NK-92 treated with Interleukin-12 subunit alpha and Interleukin-12 subunit beta, amount 100 ng/mL, for 24 hours (cell line): ENCODE measurements at places on chromosomes 1 and 21.

- DNase-seq = peak; percentile 13
These were observed 25.6 kb downstream of the ALPL start for GRCh38 chr1:21534674-21535378.

DNA sequence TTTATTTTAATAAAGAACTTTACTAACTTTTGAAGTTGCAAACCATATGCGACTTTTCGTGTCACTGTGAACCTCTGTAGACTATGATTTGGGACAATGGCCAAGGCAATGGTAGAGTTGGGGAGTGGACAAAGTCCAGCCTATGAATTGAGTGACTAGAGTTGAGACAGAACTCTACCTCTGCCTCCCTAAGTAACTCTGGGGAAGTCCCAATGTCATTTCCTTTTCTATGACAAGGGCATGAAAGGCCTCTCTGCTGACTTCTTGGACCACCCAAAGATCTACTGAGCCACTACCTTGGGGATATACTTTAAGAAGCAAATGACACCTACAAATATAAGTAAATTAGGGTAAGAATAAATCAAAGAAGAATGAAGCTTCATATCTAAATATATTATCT, 19.3 kb downstream of the BEND5 start:
- DNase-seq = no peak

GRCh38 chr1:221815660-221816059, 73.8 kb upstream of the DUSP10 start:
- DNase-seq = no peak

DNA sequence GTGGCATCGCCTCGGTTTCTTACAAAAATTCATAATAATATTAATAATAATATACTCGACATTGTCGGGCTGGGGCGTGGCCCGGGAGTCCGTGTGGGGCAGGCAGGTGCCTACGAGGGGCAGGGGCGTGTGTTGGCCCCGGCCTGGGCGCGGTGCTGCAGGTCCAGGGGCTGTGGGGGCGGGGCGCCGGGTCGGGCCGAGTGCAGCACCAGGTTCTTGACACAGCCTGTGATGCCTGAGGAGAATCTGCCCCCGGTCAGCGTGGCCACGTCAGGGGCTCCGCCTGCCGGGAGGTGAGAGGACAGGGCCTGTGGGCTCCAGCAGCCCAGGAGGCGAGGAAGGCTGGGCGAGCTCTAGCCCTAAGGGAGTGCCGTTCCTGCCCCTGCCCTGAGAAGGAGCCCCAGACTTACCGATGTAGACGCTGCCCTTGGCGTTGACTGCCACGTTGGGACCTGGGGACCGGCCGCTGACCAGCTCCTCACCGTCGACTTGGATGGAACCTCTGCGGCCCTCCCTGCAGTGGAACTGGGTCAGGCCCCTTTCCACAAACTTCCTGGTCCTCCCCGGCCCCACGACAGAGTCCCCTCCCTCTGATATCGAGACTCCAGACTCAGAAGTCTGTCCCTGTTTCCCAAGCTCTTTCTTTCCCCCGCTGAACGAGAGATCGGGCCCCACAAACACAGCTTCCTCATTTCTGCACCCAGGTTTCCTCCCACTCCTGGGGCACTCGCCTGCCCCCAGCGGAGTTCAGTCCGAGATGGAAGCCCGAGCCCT, 11.3 kb downstream of the LDLRAD2 start:
- no peak for DNase-seq

DNA sequence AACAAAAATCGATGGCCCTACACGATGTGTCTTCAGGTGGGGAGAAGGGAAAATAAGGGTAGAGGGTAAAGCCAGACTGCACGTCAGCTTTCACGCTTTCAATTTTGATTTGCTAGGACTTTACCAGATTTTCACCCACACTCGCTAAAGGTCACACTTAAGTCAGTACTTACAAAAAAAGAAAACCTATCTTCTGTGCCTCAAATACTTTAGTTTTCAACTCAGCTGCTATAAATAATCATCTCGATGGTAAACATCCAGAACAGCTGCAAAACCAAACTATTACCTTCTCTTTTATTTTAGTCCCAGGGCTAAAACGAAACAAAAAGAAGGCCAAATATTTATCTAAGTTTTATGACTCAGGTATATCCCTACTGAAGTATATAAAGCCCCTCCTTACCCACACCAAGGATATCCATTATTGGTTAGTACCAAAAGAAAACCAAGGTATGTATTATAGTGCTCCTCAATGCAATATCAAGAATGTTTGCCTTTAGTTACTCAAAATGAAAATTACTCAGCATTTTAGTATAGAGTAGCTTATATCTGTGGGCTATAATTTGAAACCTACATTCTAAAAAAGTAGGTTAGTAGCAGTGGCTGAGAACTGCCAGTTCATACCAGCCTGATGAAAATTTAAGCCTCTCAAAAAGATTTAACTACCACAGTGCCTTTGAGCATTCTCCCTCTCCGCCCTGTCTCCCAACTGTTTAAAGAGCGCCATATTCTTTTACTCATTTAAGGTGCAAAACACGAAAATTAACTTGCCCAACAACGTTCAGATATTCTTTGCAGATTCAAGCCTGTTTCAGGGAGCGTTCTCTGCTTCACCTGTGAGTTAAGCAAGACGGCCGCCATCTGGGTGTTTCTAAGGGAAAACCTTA, 1.5 kb downstream of the CSDE1 start:
- no peak for DNase-seq

DNA sequence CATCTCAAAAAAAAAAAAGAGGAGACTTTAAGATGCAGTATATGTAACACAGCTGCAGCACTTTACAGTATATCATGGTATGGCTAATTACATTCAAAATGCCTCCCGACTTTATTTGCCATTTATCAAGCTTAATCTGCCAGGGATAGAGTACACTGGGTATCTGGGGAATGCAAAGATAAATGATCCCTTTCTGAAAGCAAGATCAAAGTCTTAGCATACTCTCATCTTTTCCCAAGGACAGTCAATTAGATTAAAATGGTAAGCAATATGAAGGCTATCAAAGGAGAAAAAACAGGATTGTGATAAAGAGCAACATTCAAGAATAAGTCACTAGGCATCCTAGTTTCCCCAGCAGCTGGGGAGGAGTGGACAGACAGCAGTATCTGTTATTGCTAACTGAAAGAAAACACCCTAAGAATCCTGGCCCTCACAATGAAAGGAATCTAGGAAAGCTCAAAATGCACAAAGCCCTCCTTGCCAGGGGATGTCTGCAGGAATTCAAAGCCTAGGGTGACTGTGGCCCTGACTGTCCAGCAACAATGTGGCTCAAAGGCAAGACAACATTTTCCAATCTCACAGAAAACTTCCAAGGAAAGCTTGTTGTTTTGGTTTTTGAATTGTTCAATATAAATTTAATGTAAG, 56.7 kb upstream of the RAP1GAP start:
- DNase-seq = no peak

DNA sequence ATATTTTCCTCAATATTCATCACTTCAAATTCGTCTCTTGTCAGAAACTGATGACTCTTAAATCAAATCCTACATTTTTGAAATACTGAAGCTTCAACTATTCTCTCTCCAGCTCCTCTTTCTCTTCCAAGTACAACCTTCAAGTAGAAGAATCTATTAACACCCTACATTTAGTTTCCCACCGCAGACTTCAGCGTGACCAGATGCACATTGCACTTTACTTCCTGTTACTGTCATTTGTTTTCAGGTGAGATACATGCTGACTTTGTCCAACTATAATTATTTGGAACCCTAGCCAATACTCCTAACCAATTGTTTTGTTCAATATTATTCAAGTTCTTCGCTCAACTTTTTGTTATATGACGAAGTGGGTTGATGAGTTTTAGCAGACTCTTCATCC, 116.0 kb downstream of the MRPL39 start:
- DNase-seq = no peak

GRCh38 chr1:37811027-37811655, 3.1 kb upstream of the YRDC start:
- peak; percentile 27 for DNase-seq

- no peak for DNase-seq
These were observed 57.0 kb downstream of the GPR161 start for GRCh38 chr1:168079761-168080160.

DNA sequence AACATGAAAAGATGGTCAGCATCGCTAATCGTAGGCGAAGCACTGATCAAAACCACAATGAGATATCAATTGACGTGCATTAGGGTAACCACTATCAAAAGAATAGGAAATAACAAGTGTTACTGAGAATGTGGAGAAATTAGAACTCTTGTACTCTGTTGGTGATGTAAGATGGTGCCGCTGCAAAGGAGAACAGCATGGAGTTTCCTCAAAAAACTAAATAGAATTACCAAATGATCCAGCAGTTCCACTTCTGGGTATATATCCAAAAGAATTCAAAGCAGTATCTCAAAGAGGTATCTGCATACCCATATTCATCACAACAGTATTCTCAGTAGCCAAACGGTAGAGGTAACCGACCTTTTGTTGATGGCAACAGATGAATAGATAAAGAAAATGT, 8.3 kb upstream of the CD101 start:
- DNase-seq = no peak

GRCh38 chr21:27196651-27197050, 229.8 kb upstream of the ADAMTS5 start:
- no peak for DNase-seq

- no peak for DNase-seq
These were observed 35.5 kb upstream of the RUNX3 start for GRCh38 chr1:24965571-24965930.

DNA sequence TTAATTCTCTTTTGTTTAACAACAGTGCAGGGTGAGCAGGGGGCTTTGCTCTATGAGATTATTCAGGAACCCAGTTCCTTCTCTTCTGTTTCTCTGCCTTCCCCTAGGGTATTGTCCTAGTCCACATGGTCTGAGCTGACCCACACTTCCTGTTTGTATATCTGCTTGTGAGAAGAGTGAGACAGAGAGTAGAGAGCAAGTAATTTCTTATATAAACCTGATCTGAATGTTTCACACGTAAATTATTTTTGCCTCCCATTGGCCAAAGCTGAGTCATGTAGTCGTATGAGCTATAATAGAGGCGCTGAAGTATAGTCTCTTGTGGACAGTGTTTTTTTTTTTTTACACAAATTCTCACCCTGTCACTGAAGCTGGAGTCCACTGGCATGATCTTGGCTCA, 134.2 kb upstream of the SERTAD4 start:
- no peak for DNase-seq

DNA sequence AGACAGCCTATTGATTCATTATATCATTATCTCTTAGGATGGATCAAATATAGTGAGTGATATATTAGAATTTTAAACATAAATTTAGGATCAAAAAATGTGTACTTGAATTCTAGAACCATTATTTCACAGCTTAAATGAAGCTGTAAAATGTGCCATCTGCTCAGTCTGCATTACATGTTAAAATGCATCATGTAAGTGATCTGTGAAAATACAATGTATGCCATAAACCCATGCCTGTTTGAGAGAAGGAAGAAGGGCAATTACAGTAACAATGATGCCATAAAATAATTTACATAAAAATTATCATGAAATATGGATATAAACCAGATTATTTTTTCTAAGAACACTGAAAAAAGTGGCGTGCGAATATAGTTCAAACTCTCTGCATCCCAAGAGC, 1066.0 kb upstream of the ADGRL4 start:
- DNase-seq = no peak
